Effector memory CD4-positive, alpha-beta T cell (primary cell): ENCODE measurements at places on chromosomes 12 and 14.

DNA sequence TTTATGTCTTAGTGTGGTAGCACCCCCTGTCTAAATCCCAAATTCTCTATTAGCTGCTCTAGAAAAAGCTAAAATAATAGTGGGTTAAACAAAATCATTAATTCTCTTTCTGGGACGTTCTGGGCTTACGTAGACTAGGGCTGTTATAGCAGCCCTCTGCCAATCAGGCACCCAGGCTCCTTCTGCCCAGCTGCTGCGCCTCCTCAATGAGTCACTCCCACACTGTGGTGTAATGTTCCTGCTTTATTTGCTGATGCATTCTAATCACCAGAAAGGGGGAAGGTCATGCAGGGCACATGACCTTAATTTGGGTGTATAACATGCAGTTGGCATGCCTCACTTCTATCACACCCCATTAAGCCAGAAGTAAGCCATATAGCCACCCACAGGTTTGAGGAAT lies 294.5 kb downstream of the GALC start:
- H3K4me1 ChIP-seq = no peaks in the 10 kb centered on the region
- H3K27ac ChIP-seq = no peak overlapping the region
- H3K27me3 ChIP-seq = no peaks in the 10 kb centered on the region
- H3K4me3 ChIP-seq = no peak overlapping the region
- H3K36me3 ChIP-seq = no peaks in the 10 kb centered on the region

DNA sequence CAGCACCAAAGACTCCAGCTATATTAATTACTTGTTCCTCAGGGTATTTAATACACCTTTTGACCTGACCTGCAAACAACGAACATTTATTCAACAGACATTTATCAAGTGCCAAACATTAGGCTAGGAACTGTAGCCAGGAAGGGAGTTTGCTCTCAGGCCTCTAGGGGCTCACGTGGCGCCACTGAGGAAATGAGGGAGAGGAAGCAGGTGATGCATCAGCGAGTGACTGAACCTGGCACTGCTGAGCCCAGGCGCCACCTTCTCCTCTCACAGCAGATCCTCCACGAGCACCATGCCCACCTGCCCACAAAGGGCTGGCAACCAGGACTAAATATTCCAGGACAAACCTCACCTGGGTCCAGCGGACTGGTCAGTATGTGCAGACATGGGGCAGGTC lies 50.2 kb downstream of the SETD3 start:
- DNase-seq = no peak
- H3K4me1 ChIP-seq = no peaks in the 10 kb centered on the region
- peaks cover 10% of the 10 kb centered on the region for H3K36me3 ChIP-seq
- H3K27me3 ChIP-seq = no peaks in the 10 kb centered on the region
- no peak overlapping the region for H3K27ac ChIP-seq
- no peak overlapping the region for H3K4me3 ChIP-seq

GRCh38 chr12:101539148-101539547 lies 55.6 kb upstream of the MYBPC1 start:
- no peak overlapping the region for H3K4me3 ChIP-seq
- no peaks in the 10 kb centered on the region for H3K4me1 ChIP-seq
- no peaks in the 10 kb centered on the region for H3K27me3 ChIP-seq
- DNase-seq = no peak

- H3K36me3 ChIP-seq = no peaks in the 10 kb centered on the region
- H3K4me3 ChIP-seq = no peak overlapping the region
- no peak for DNase-seq
- H3K27me3 ChIP-seq = no peaks in the 10 kb centered on the region
- H3K27ac ChIP-seq = no peak overlapping the region
Observed at GRCh38 chr12:119122751-119123150, 56.0 kb upstream of the HSPB8 start.

GRCh38 chr12:128976120-128976738 lies 123.0 kb downstream of the GLT1D1 start:
- no peaks in the 10 kb centered on the region for H3K27me3 ChIP-seq
- DNase-seq = no peak
- H3K27ac ChIP-seq = no peak overlapping the region
- H3K4me3 ChIP-seq = no peak overlapping the region
- H3K36me3 ChIP-seq = no peaks in the 10 kb centered on the region

- H3K4me3 ChIP-seq = no peak overlapping the region
- no peaks in the 10 kb centered on the region for H3K27me3 ChIP-seq
- H3K4me1 ChIP-seq = no peaks in the 10 kb centered on the region
- H3K27ac ChIP-seq = no peak overlapping the region
Observed at GRCh38 chr14:62689733-62690132, 355.5 kb downstream of the KCNH5 start.

- no peak overlapping the region for H3K27ac ChIP-seq
- H3K4me1 ChIP-seq = peaks cover 12% of the 10 kb centered on the region
- no peaks in the 10 kb centered on the region for H3K36me3 ChIP-seq
Observed at GRCh38 chr14:50947446-50947845, 3.2 kb upstream of the PYGL start.

DNA sequence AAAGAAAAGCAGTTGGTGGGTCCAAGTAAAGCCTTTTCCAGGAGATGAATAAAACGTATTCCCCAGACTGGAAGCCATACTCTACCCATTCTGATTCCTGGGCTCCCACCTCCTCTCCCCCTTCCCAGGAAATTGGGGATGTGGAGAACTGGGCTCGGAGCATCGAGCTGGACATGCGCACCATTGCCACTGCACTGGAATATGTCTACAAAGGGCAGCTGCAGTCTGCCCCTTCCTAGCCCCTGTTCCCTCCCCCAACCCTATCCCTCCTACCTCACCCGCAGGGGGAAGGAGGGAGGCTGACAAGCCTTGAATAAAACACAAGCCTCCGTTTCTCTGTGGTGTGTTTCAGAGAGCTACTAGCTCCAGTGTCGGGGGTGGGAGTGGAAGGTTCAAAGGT lies 822 bp upstream of the RDH5 start:
- peaks cover 16% of the 10 kb centered on the region for H3K36me3 ChIP-seq
- no peak for DNase-seq
- no peaks in the 10 kb centered on the region for H3K27me3 ChIP-seq
- H3K4me3 ChIP-seq = no peak overlapping the region
- peaks cover 21% of the 10 kb centered on the region for H3K4me1 ChIP-seq

- no peaks in the 10 kb centered on the region for H3K27me3 ChIP-seq
Observed at GRCh38 chr14:66330228-66330627, 155.9 kb upstream of the CCDC196 start.

- H3K4me1 ChIP-seq = no peaks in the 10 kb centered on the region
- H3K4me3 ChIP-seq = no peak overlapping the region
- DNase-seq = no peak
- H3K27me3 ChIP-seq = no peaks in the 10 kb centered on the region
- H3K36me3 ChIP-seq = no peaks in the 10 kb centered on the region
- H3K27ac ChIP-seq = no peak overlapping the region
Observed at GRCh38 chr14:94117856-94118255, 7.3 kb downstream of the IFI27 start.

DNA sequence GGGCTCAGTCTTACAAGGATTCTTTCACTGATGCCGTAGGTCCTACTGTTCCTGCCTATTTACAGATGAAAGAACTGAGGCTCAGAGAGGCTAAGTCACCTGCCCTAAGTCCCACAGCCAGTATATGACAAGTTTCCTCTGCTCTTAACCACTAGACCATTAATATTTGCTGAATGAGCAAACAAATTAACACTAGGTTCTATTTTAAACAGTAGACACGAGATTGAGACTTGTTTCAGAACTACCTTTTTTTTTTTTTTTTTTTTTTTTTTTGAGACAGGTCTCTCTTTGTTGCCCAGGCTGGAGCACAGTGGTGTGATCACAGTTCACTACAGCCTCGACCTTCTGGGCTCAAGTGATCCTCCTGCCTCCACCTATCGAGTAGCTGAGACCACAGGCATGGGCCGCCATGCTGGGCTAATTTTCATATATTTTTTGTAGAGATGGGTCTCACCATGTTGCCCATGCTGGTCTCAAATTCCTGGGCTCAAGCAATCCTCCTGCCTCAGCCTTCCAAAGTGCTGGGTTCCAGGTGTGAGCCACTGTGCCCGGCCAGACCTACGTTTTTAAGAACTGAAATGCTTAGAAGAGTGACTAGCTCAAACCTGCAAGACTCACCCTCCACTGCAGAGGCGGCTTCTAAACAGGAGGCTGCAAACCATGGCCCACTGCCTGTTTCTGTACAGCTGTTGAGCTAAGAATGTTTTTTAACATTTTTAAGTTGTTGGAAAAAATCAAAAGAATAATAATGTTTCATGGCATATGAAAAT lies 12.9 kb downstream of the SYNE3 start:
- H3K4me1 ChIP-seq = peaks cover 32% of the 10 kb centered on the region
- H3K27me3 ChIP-seq = no peaks in the 10 kb centered on the region
- H3K27ac ChIP-seq = no peak overlapping the region

DNA sequence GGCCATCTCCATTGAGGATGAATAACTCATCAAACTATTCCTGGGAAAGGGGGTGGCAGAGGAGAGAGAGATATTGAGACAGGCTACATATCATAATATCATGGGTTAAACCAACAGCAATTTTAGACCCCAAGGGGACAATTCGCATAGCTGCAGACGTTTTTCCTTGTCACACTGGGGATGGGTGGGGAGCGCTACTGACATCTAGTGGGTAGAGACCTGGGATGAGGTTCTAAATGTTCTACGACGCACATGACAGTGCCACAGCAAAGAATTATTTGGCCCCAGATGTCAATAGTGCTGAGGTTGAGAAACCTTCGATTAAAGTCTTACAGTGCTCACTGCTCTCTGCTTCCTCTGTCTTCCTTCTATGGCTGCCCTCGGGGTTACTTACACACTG lies 425.6 kb downstream of the NRXN3 start:
- H3K4me3 ChIP-seq = no peak overlapping the region
- H3K27me3 ChIP-seq = peaks cover 3% of the 10 kb centered on the region
- H3K27ac ChIP-seq = no peak overlapping the region

DNA sequence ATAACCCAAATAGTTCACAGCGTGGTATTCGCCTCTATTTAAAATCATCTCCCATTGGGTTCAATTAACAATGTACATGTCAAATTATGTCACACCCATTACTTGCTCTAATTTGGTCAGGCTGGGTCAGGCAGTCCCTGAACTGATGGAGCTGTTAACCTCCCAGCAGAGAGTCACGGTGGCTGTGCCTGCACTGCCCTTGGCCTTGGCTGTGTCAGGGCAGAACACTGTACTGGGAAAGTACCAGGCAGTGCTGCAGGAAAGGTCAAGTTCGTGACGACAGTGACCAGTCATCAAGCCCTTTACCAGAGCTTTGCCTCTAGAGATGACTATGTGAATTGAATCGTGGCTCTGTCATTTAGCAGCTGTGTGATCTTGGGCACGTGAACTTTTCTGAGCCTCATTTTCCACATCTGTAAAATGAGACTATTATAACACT lies 100.0 kb downstream of the ARF6 start:
- H3K4me1 ChIP-seq = peaks cover 3% of the 10 kb centered on the region
- no peaks in the 10 kb centered on the region for H3K27me3 ChIP-seq
- no peaks in the 10 kb centered on the region for H3K36me3 ChIP-seq

GRCh38 chr14:87994974-87995373 lies 2.0 kb upstream of the GALC start:
- DNase-seq = peak; percentile 45
- peaks cover 11% of the 10 kb centered on the region for H3K4me1 ChIP-seq
- no peak overlapping the region for H3K4me3 ChIP-seq
- peak overlapping the region; percentile 87 for H3K27ac ChIP-seq
- H3K27me3 ChIP-seq = no peaks in the 10 kb centered on the region
- no peaks in the 10 kb centered on the region for H3K36me3 ChIP-seq

DNA sequence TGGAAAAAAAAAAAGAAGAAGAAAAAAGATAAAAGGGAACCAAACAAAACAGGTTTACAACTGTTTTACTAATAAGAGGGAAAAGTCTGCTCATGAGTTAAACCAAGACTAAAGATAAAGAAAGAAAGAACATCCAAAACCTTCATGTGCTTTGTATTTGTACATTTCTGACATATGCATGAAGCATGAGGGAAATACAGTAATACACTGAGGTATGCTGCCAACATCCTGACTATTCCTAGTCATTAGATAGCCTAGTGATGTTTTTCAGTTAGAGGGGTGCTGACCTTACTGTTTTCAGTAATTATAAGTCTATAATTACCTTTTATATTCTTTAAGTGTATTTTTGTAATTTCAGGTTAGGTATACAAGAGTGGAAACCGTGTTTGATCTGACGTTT lies 793.3 kb downstream of the DIO2 start:
- H3K36me3 ChIP-seq = no peaks in the 10 kb centered on the region
- DNase-seq = no peak
- no peaks in the 10 kb centered on the region for H3K27me3 ChIP-seq
- no peaks in the 10 kb centered on the region for H3K4me1 ChIP-seq
- no peak overlapping the region for H3K27ac ChIP-seq

DNA sequence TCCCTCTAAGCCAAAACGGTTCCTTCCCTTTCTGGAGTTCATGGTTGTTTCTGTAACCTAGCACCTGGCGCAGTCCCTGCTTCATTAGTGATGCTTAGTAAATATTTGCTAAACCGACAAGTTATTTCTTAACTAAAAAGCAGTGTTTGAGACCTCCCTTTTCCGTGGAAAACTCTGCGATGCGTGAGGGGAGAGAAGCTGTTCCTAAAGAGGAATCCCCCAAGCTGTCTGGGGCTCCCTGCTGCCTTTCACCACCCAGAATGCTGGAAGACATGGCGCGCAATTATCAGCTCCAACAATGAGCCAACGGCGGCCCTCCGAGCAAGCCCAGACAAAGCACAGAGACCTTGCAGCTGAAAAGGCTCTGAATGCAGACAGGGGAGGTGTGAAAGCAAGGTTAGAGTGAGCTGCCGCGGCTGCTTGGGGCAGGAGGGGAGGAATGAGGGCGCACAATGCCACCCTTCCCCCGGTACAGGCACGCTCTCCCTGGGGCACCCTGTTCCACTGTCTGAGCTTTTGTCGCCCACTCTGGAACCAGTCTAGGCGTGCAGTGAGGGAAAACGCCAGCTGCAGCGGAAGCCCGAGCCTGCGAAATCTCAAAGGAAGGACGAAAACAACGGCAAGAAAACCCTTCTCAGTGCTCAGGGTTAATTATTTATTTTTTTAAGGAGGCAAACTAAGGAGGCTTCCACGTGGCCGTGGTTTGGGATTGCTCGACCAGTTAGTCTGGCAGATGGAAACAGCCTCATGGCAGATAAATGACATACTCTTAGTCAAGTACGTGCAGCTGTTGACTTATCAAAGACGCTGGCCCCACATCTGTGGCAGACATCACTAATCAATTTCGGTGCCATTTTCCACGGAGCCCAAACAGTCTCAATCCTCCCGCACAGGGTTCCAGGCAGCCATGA lies 66.3 kb downstream of the RBM19 start:
- H3K27ac ChIP-seq = no peak overlapping the region
- no peak overlapping the region for H3K4me3 ChIP-seq
- H3K36me3 ChIP-seq = peaks cover 8% of the 10 kb centered on the region
- H3K27me3 ChIP-seq = no peaks in the 10 kb centered on the region
- no peaks in the 10 kb centered on the region for H3K4me1 ChIP-seq
